Ecto neural progenitor cell (in vitro differentiated cells): ENCODE measurements at places on chromosomes 3 and 15.

- DNase-seq = no peak
These were observed 15.2 kb downstream of the CDIN1 start for GRCh38 chr15:36594556-36595090.

- no peak for DNase-seq
These were observed 251.0 kb upstream of the P2RY1 start for GRCh38 chr3:152583963-152584362.

GRCh38 chr3:128210711-128211110, 57.4 kb downstream of the EEFSEC start:
- peak; percentile 6 for DNase-seq

DNA sequence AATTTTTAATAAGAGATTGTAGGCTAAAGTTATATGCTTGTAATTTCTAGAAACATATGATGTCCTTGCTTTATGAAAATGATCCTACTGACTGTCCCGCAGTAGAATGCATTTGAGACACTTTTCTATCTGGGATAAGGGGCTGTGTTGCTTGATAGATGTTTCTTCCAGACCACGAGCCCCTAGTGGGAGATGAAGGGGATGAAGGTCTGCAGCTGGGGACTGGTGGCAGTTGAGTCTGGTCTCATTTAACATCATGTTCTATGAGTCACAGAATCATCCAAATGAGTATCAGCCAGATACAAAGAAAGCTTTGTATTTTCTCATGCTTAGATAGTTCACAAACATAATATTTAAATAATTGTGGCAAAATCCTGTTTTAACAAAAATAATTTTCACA, 84.3 kb upstream of the PRTG start:
- DNase-seq = no peak

- DNase-seq = no peak
These were observed 97.5 kb upstream of the STAC start for GRCh38 chr3:36282766-36283165.

- no peak for DNase-seq
These were observed 10.3 kb downstream of the TM2D3 start for GRCh38 chr15:101641894-101642293.

GRCh38 chr3:183291497-183292031, 38.5 kb downstream of the B3GNT5 start:
- no peak for DNase-seq

DNA sequence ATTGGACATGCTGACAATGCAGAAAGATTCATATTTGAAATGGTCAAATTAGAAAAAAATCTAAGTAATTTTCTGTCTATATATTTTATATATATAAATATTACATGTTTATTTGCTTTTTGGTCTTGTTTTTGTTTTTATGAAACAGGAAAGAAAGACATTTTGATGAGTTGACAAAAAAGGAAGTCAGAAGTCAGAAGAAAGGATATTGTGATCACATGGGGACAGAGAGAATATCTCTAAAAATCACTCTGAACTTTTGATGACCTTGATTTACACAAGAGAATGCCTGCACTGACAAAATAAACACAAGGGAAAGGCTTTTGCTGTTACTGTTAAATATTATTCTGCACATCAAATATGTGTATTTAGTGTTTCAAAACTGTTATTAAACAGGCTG, 811.2 kb downstream of the SI start:
- no peak for DNase-seq

DNA sequence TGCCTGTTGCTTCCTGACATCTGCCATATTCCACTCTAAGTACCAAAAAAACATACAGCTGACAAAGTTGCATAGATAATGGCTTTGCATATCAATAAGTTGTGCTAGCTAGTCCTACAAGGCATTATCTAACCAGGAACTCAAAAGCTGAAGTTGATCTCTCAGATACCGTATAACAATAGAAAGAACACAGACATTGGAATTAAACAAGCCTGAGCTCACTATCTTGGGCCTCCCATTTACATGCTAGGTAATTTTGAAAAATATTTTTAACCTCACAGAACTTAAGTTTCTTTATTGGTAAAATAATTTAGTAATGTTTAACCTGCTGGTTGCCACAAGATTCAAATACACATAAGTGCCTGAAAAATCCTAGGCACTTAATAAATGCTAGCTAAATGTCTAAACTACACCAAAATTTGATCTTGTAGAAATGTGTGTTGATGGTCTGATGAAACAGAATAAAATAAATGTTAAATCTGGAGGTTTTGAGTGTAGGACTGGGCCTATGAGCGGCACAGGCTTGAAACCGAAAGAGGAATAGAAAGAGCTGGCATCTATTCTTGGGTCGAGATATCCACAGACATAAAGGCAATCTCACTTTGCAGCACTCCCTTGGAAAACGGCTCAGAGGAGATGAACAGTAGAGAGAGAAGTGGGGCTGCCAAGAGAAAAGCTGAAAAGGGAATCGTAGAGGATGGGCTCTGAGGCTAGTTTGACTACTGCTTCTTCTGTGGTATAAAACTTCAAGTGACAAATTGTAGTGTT, 29.9 kb upstream of the TTC14 start:
- DNase-seq = no peak

- no peak for DNase-seq
These were observed 1497.6 kb downstream of the OTOL1 start for GRCh38 chr3:162994165-162994564.

DNA sequence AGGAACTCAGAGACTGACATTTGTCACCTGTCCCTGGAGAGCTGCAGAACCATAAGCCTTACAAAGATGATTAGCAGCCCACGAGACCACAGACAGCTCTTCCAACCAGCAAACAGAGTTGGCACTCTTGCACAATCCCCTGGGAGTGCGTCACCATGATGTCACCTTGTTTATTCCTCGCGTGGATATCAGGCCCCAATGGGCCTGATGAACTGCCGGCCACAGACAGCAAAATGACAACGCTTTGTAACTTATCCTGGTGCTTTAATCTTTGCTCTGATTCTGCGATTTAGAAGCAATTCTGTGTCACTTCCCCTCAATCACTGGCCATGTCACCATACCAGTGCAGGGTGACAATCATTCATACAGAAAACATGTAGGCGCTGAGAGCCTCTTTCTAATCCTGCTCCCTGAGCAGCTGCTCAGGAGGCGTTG, 89.2 kb downstream of the TAMM41 start:
- no peak for DNase-seq

GRCh38 chr3:73401616-73402279, 223.0 kb downstream of the PDZRN3 start:
- DNase-seq = no peak

DNA sequence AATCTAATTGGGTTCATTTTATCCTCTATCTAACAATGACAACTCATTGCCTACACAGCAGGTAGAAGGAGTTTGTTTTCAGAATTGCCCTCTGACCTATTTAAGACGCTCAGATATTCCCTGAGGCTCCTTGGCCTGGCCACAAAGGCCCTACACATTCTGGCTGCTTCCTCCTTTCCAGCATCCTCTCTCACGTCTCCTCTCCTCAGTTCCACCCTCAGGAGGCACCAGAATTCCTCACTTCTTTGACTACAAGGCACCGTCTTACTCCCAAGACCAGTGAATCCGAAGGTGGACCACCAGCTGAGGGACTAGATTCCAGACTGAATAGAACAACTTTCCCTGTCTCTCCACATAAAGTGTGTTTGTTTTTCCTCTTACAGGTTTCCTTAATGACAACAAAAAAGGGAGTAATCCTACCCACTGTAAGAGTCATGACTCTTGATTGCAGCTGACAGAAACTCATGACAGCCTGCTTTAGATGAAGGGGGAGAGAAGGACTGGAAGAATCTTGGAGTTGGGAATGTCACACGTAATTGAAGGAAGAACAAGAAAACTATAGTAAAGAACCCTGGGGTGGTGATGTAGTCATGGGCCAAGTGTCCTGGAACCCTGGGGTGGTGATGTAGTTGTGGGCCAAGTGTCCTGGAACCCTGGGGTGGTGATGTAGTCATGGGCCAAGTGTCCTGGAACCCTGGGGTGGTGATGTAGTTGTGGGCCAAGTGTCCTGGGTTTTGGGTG, 22.0 kb upstream of the MUC20 start:
- peak; percentile 41 for DNase-seq

DNA sequence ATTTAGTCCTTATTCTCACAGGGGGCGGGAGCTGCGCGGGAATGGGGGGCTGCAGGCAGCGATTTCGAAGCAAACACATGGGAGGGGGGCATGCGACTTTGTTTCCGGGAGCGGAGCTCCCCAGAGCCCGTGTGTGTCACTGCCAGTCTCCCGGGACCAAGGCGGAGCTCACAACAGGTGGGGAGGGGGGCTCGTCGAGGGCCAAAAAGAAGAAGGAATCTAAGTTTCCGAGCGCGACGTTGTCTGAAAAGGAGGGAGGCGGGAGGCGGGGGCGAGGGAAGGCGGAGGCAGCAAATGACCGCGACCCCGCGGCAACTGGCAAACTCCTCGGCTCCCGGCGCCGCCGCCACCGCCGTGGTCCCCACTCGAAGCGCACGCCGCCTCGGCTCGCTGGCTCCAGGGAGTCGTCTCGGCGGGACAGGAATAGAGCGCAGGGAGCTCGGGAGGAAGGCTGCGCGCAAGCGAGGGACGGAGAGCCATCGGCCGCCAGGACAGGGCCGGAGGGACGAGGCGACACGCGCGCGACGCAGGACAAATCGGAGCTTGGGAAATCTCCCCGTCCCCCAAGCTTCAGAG, 1.4 kb downstream of the FOXP1 start:
- DNase-seq = peak; percentile 79

- DNase-seq = no peak
These were observed 174.3 kb upstream of the BCL6 start for GRCh38 chr3:187919544-187919943.

GRCh38 chr3:39474126-39474515, 6.6 kb downstream of the MOBP start:
- no peak for DNase-seq

- DNase-seq = no peak
These were observed 565.8 kb downstream of the IGSF11 start for GRCh38 chr3:118468801-118469200.

GRCh38 chr3:57961828-57962447, 46.3 kb upstream of the FLNB start:
- DNase-seq = no peak

DNA sequence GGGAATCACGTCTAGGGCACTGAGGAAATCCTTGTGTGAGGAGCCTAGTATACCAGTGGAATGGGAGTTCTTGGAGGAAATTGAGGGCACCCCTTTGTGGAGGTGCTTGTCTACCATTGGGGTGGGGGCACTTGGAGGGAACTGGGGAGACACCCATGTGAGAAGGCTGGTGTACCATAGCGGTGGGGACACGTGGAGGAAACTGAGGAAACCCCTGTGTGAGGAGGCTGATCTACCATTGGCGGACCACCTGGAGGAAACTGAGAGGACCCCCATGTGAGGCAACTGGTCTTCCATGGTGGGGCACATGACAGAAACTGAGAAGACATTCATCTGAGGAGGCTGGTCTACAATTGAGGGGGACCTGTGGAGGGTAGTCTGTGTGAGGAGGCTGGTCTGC, 164.5 kb downstream of the FBLN2 start:
- DNase-seq = no peak

DNA sequence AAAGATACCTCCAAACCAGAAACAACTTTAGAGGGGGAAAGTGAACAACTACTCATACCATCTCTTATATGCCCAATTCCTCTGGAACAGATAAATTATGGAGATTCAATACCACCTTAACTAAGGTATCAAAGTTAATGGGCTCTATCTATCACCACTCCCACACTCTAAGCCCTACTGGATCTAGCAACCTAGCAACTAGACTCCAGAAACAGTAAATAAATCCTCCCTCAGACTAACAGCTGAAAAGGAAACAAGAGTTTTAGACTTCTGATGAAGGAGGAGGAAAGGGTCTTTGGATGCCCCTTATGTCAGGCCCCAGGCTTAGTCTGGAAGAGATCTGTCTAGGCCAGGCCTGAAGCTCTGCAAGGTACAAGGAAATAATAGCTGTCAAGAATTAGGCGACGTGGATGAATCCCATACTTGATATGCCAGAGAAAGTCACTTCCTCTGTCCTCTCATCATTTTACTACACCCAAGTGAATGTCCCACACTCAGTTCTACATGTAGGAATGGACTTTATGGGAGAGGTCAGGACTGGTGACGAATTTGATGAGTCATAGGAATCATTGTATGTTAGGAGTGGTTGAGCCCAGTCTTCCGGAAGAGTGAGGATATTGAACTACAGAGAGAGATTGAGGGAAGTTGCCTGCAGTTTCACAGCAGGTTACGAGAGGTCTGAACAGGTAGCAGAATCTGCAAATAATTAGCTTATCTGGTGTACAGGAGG, 113.8 kb downstream of the AKAP13 start:
- DNase-seq = no peak

- DNase-seq = no peak
These were observed 213.2 kb upstream of the NR2F2 start for GRCh38 chr15:96117270-96117669.

- no peak for DNase-seq
These were observed 39.9 kb downstream of the LEO1 start for GRCh38 chr15:51931638-51932037.

DNA sequence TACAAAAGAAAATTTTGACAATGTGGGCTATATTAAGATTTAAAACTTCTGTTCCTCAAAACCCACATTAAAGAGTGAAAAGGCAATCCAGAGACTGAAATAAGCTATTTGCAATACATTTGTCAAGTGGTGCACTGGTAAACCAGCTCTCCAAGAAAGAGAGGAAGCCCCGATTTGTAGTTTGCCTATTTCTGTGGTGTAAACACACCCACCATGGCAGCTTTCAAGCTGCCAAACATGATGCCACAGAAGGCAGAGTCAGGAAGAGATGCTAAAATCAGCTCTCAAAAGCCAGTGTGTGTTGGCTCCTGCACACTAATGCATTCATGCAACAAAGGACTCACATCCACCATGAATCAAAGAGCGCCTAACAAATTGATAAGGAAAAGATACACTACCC, 17.5 kb downstream of the RFTN1 start:
- DNase-seq = no peak

- DNase-seq = no peak
These were observed 5.6 kb downstream of the SIAH2 start for GRCh38 chr3:150757364-150757763.

GRCh38 chr3:50303013-50303815, at the start of gene HYAL1:
TSS of gene HYAL1 (minus strand) at chr3:50303574. CDS start at chr3:50302956, 618 bp downstream.
- peak; percentile 67 for DNase-seq
